ENCODE measurements at places on chromosomes 7 and 10.
A peak's percentile ranks its signal among the peaks of the same experiment; 100 is the strongest.

GRCh38 chr7:92705831-92706230 lies 115.6 kb upstream of the FAM133B start:
- DNase-seq = no peak

DNA sequence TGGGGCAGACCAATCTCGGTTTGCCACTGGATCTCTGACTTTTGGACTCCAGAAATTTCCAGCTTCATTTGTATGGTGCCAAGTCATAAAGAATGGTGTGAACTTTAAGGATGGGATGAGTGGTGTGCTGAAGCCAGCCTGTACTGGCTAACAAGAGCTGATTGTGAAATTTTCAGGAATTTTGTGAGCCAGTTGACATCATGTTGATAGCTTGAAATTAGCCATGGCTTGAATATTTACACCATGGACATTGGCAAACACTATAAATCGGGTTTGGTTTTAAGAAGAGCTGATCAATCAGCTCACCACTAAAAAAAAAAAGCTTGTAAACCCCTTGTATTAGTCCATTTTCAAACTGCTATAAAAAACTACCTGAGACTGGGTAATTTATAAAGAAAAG lies 14.1 kb upstream of the MYH16 start:
- DNase-seq = no peak

DNA sequence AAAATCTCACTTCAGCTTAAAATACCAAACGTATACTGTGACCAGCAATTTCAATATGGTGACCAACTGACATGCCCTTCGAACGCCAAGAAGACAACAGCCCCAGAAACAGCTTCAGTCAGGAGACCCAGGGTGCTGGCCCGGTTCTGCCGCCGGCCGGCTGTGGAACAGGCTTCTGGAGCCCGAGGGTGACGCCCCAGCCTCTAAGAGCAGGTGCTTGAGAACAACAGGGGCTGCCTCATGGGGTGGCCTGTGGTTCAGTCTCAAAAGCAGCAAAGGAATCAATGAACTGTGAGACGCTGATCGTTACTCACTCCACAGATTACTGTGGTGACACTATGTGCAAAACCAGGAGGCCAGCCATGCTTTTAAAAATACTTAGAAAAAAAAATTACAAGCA lies 17.3 kb downstream of the GPER1 start:
- DNase-seq = no peak

- no peak for DNase-seq
These were observed 204.7 kb downstream of the DGKI start for GRCh38 chr7:137642031-137642430.

GRCh38 chr10:124944982-124945381 lies 3.1 kb downstream of the ZRANB1 start:
- no peak for DNase-seq

DNA sequence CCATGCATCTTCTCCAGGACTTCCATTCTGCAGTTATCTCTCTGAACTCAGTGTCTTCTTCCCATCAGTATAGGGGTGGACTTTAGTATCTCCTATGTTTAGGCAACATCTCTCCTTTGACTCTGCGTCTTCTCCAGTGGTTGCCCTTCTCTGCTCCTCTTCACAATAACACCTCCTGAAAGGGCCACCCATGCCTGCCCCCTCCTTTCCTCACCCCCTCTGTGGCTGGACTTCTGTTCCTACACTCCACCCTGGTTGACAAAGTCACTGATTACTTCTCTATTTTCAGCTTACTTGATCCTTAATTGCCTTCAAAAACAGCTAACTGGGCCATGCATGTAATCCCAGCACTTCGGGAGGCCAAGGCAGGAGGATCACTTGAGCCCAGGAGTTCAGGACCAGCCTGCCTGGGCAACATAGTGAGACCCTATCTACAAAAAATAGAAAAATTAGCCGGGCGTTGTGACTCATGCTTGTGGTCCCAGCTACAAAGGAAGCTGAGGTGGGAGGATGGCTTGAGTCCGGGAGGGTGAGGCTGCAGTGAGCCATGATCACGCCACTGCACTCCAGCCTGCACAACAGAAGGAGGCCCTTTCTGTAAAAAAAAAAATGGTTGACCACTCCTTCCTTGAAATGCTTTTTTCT lies 13.7 kb downstream of the SRGN start:
- DNase-seq = peak; percentile 63

- no peak for DNase-seq
These were observed 14.4 kb downstream of the ANTXRL start for GRCh38 chr10:46301056-46301645.

DNA sequence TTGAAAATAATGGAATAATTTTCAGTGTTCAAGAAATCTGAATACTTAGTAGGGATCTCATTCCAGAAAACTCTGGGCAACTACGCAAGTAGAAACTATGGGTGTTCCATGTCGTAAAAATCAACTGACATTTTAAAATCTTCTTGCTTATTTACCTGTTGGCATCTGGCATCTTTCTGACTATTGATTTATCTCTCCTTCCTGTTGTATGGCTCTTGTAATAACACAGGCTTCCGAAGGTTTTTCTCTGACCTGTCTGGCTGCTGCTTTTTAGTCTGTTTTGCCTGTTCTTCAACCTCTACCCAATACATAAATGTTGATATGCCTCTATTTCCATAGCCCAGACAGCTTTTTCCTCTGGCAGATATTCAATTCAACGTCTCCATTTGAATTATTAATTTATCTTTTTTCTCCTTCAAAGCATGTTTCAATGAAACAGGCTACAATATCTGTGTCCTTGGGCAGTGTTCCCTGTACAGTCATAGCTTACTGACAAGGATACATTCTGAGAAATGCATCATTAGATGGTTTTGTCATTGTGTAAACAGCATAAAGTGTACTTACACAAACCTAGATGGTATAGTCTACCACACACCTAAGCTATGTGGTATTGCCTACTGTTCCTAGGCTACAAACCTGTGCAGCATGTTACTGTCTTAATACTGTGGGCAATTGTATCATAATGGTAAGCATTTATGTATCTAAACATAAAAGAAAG lies 105.9 kb upstream of the ETV1 start:
- no peak for DNase-seq

GRCh38 chr7:80929619-80930018 lies 10.8 kb upstream of the SEMA3C start:
- DNase-seq = no peak

GRCh38 chr10:52706332-52707070 lies 66.1 kb downstream of the MBL2 start:
- DNase-seq = no peak

- no peak for DNase-seq
These were observed 8.6 kb upstream of the CACUL1 start for GRCh38 chr10:118763202-118763988.

GRCh38 chr7:159050704-159051103 lies 94.0 kb downstream of the VIPR2 start:
- DNase-seq = no peak

DNA sequence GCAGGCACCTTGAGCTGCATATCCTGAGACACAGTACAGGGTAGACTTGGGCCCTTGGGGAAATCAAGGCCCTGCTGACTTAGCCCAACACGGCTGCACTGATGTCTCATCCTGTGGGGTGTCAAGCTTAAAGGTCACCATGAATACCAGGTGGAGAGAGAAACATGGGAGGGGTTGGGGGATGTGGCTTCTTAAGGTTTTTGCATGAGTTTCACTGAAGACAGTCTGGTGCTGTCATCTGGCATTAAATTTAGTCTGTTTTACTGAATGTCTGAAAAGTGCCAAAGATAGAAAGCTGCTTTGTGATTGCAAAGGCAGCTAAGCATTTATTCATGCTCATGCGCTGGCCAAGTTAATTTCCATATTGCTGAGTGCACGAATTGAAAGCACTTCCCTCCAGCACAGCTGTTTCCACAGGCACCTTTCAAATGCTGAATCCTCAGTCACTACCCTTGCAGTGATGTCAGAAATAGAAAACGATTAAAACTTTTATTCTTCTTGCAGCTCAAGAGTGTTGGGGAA lies 102.1 kb downstream of the OSBPL3 start:
- no peak for DNase-seq

- no peak for DNase-seq
These were observed 106.2 kb downstream of the ABCC2 start for GRCh38 chr10:99888622-99889021.

- DNase-seq = no peak
These were observed 65.6 kb upstream of the CTBP2 start for GRCh38 chr10:125226005-125226404.

DNA sequence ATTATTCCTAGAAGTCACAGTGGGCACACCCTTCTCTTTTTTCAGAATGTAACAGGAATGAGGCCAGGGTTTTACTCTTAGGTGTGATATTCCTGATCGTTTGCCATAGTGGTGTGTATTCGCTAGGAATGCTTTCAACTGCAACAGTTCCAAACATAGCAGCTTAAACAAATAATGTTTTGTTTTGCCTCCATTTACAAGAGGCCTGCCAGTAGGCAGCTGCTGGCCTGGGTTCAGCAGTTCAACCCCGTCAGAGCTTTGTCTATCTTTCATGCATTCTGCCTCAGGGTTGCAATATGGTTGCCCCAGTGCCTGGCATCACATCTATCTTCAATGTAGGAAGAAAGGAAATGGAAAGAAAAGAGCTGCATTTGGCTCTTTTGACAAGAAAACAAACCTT lies 21.7 kb upstream of the RET start:
- no peak for DNase-seq

DNA sequence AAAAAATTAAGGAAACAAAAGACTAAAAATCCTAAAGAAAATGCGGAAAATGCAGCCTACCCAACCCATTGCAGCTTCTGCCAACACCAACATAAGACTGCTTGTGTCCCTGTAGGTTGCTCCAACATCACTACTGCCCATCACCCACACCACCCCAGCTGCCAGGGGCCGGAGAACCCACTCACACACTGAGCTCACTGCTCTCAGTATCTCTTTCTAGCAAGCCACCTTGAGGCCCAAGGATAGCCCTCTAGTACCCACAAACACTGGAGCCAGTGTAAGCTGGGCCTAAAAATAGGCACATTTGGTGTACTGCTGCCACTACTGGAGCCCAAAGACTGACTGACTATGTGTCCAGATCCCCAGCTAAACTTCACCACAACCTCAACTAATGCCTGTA lies 67.3 kb downstream of the MEST start:
- no peak for DNase-seq

DNA sequence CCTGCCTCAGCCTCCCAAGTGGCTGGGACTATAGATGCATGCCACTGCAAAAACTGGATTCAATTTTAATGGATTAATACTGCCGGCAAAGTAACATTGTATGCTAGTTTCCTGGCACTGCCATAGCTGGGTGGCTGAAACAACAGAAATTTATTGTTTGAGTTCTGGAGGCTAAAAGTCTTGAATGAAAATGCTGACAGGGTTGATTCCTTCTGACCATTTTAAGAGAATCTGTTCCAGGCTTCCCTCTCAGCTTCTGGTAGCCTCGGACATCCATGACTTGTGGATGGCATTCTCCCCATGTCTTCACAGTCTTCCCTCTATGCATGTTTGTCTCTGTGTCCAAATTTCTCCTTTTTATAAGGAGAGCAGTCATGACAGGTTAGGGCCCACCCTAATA lies 87.3 kb upstream of the ARID5B start:
- DNase-seq = no peak

- no peak for DNase-seq
These were observed 7.2 kb downstream of the WDR37 start for GRCh38 chr10:1063232-1063865.
